Glutamatergic neuron (in vitro differentiated cells): ENCODE measurements at places on chromosomes 6 and 20. TPM values are rescaled to one million over a fixed set of nuclear protein-coding genes. Genes with fewer than 3 reads are reported as not detected.

Gene NR2E1
- total RNA-seq = not detected

Gene UCKL1
- 130 TPM for total RNA-seq

Gene PIGU
- total RNA-seq = 19.4 TPM

Gene KCNK5
- total RNA-seq = 0.71 TPM

Gene PI16
- total RNA-seq = not detected

Gene HTR1E
- 0.34 TPM for total RNA-seq

Gene RNF144B
- not detected for total RNA-seq

Gene RPS10
- total RNA-seq = 643 TPM

Gene SLC22A1
- 2.2 TPM for total RNA-seq

Gene FAM50B
- 3.6 TPM for total RNA-seq

Gene RAD21L1
- not detected for total RNA-seq

Gene UNC5CL
- total RNA-seq = 1.0 TPM

Gene TULP1
- not detected for total RNA-seq

Gene MAD2L1BP
- total RNA-seq = 38.8 TPM

Gene IL17A
- not detected for total RNA-seq

Gene SCAF8
- 54.9 TPM for total RNA-seq

Gene CCR6
- total RNA-seq = not detected

Gene THBD
- not detected for total RNA-seq

Gene SLC16A10
- 4.1 TPM for total RNA-seq

Gene SLC24A3
- 9.7 TPM for total RNA-seq

Gene LZTS3
- 56.8 TPM for total RNA-seq

Gene BANF2
- not detected for total RNA-seq
